Ovary (tissue), 10 donors: ENCODE measurements at places on chromosomes 4 and X. TPM values are rescaled to one million over a fixed set of nuclear protein-coding genes. Genes with fewer than 3 reads are reported as not detected.

NHSL2 gene
- 9.2 TPM for total RNA-seq

ZNF157 gene
- total RNA-seq = 2.8 TPM

FHIP1A gene
- total RNA-seq = 7.8 TPM

DNA sequence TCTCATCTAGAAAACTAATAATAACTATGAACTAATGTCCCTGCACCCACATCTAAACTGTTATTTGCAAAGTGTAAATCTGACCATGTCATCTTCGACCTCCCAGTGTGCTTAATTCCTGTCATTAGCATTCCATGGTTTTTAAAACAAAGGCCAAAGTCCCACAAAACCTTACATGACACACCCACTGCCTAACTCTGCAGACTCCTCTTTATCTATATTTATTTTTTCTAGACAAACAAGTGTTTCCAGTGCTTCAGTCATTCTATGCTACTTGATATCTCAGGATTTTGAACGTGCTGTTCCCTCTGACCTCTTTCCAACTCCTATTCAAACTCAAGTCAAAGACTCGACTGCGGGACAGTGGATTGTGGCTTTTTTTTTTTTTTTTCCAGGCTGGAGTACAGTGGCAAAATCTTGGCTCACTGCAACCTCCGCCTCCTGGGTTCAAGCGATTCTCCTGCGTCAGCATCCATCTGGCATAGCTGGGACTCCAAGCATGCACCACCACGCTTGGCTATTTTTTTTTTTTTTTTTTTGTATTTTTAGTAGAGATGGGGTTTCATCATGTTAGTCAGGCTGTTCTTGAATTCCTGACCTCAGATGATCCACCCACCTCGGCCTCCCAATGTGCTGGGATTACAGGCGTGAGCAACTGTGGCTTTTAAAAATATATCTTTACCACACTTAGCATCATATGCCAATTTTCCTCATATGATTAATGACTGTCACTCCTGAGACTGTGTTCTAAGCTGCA lies 1511.0 kb downstream of the ARAP2 start:
- DNase-seq = no peak
- no peak overlapping the region for H3K27ac ChIP-seq
- H3K4me1 ChIP-seq = no peaks in the 10 kb centered on the region
- no peak overlapping the region for H3K4me3 ChIP-seq
- no peaks in the 10 kb centered on the region for H3K36me3 ChIP-seq

DNA sequence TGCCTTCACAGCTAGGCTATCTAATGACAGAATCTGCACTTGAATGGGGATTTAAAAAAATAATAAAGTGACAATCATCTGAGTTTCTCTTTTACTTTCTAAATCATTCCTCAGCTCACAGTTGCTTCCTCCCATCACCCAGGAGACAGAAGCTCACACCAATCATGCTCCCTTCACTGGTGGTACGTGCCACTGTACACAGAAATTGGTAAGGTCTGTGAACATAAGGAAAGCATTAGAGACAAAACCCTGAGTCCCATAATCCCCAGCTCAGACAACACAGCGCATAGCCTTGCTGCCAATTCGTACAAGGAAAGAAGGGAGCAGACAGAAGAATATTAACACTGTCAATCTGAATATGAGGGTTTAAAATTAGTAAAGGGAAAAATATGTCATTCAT lies 133.1 kb downstream of the IDS start:
- H3K27me3 ChIP-seq = no peaks in the 10 kb centered on the region
- no peak overlapping the region for H3K4me3 ChIP-seq
- no peaks in the 10 kb centered on the region for H3K4me1 ChIP-seq
- no peak overlapping the region for H3K27ac ChIP-seq
- H3K36me3 ChIP-seq = no peaks in the 10 kb centered on the region
- no peak for DNase-seq

- H3K4me3 ChIP-seq = no peak within 1 kb of the TSS
- no peaks in the 10 kb centered on the region for H3K36me3 ChIP-seq
- DNase-seq = no peak
- H3K27ac ChIP-seq = no peak within 1 kb of the TSS
- peaks cover 5% of the 10 kb centered on the region for H3K27me3 ChIP-seq
Measured at GRCh38 chr4:5893004-5893580, at the start of gene CRMP1. Gene CRMP1 (minus strand): TSS chr4:5893086. CDS start chr4:5892969, 117 bp downstream.

- H3K36me3 ChIP-seq = no peaks in the 10 kb centered on the region
- H3K27me3 ChIP-seq = no peaks in the 10 kb centered on the region
- H3K4me3 ChIP-seq = no peak overlapping the region
- DNase-seq = no peak
- peaks cover 9% of the 10 kb centered on the region for H3K4me1 ChIP-seq
Measured at GRCh38 chr4:185716577-185717376, 95.2 kb downstream of the SORBS2 start.

DNA sequence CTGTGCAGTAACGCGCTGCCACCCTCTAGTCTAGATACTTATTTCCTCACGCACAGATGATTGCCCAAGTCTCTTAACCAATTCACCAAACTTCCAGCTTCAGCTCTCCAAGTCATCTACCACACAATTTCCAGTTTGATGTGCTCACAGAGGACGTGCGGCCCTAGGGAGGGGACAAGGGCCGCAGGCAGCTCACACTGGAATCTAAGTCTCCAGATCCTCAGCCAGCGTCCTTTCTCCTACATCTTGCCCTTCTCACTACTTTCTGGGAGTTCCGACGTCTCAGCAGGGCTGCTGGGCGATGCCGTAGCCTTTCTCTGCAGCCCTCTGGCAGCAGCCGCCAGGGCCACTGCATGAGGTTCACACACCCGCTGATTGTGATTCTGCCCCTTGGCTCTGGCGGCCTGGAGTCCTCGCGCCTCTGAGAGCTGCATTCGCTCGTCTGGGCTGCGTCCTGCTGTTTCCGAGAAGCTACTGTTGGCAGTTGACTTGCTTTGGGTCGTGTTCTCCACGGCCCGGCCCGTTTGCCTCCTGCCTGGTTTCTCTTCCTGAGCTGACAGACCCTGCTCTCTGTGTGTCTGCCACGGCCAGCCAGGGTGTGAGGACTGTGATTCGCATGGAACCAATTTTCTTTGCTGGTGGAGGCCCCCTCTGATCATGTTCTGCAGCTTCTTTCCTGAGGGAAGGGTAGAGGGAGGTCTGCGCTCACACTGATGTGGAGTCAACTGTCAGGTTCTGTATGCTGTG lies 14.1 kb upstream of the TMEM131L start:
- peaks cover 2% of the 10 kb centered on the region for H3K4me1 ChIP-seq
- no peak overlapping the region for H3K4me3 ChIP-seq
- DNase-seq = no peak
- no peaks in the 10 kb centered on the region for H3K36me3 ChIP-seq
- no peaks in the 10 kb centered on the region for H3K27me3 ChIP-seq

- peak overlapping the region; percentile 97 for H3K27ac ChIP-seq
- no peak for DNase-seq
- no peaks in the 10 kb centered on the region for H3K27me3 ChIP-seq
- peak overlapping the region; percentile 90 for H3K4me3 ChIP-seq
- no peaks in the 10 kb centered on the region for H3K36me3 ChIP-seq
Measured at GRCh38 chr4:84967243-84967690, 777 bp upstream of the WDFY3 start.

- DNase-seq = no peak
- H3K36me3 ChIP-seq = no peaks in the 10 kb centered on the region
- H3K27me3 ChIP-seq = no peaks in the 10 kb centered on the region
- H3K4me1 ChIP-seq = peaks cover 11% of the 10 kb centered on the region
- no peak overlapping the region for H3K4me3 ChIP-seq
Measured at GRCh38 chrX:154032653-154033052, 13.0 kb upstream of the IRAK1 start.

DNA sequence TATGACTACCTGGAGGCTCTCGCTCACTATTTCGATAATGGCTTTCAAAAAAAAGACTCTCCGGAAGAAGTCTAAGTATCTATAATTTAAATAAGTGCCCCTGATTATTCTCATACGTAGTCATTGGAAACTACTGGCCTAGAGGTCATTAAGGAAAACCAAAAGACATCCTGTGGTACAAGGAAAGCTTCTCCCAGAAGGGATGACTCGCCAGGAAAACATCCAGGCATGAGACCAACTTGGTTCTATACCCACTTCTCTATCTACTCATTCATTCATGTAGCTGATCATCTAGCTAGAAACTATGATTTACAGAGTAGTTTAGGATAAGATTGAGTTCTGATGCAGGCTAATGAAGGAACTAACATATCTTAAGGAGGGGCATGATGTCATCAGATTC lies 37.7 kb downstream of the SOX3 start:
- no peaks in the 10 kb centered on the region for H3K36me3 ChIP-seq
- no peak for DNase-seq
- no peak overlapping the region for H3K27ac ChIP-seq
- H3K4me3 ChIP-seq = no peak overlapping the region

- no peak overlapping the region for H3K27ac ChIP-seq
- no peaks in the 10 kb centered on the region for H3K36me3 ChIP-seq
- no peak overlapping the region for H3K4me3 ChIP-seq
- DNase-seq = no peak
- H3K4me1 ChIP-seq = no peaks in the 10 kb centered on the region
- no peaks in the 10 kb centered on the region for H3K27me3 ChIP-seq
Measured at GRCh38 chr4:4960574-4960973, 58.7 kb downstream of the CYTL1 start.
